Stimulated activated CD8-positive, alpha-beta memory T cell treated with anti-CD3 and anti-CD28 coated beads, Interleukin-7, amount 100 ng/mL, for 4 hours (primary cell): ENCODE measurements at places on chromosomes 13 and 19.
A peak's percentile ranks its signal among the peaks of the same experiment; 100 is the strongest.

- DNase-seq, result no peak
Observed at GRCh38 chr19:30376272-30376671, 4.1 kb downstream of the ZNF536 start.

DNA sequence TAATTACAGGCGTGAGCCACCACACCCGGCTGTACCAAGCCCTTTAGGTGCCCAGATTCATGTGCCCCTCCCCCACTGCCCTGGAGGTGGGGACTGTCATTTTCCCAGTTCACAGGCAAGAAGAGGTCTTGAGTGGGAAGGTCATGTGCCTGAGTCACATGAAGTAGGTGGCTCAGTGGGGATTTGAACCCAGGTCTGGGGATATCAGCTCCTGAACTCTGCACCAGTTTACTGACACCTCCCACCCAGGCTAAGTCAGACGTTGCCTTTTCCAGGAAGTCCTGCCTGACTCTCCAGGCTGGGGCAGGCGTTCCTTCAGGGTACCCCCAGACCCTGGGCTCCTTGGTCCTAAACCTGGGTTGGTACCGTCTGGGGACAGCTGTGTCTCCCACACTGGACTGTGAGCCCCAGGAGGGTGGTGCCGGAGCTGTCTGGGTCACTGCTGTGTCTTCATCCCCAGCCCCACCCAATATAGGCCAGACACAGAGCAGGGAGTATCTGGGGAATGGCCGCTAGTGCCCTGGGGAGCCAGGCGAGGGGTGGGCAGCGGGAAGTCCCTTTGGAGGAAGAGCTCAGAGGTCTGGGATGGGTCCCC is 8.6 kb downstream of the VASP start:
- DNase-seq, result peak; percentile 30

DNA sequence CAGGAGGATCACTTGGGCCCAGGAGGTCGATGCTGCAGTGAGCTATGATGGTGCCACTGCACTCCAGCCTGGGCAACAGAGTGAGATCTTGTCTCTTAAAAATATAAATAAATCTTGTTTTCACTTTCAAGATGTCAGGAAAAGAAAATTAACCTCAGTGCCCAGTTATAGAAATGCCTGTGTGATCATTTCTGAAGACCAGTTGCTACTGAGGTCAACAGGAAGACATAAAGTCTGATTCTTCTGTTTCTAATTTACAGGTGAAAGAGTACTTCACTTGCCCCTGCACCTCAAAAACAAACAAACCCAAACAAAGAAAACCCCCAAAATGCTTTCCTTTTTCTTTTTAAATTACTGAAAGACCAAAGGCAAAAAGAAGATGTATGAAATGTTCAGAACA is 174.3 kb upstream of the NBEA start:
- DNase-seq, result no peak

GRCh38 chr13:30337061-30337610 is 29.8 kb upstream of the KATNAL1 start:
- no peak for DNase-seq

GRCh38 chr19:495402-496111 is 729 bp upstream of the MADCAM1 start:
- DNase-seq, result no peak

DNA sequence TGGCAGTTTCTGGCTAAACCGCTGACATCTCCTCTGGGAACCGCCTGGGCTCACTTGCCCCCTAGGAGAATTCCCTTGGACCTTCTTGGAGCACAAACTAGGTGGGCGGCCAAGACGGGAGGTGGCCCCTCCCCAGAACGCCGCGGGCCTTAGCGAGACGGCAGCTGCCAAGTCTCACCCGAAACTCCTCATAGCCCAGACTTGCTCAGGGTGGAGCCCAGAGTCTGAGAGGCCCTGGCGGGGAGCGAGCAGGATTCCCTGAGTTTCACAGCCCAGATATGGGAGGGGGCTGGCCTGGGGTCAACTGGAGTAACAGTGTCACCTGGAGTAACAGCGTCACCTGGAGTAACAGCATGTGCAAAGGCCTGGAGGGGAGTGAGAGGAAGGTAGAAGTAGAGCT is 10.1 kb downstream of the TINCR start:
- no peak for DNase-seq

GRCh38 chr19:42378225-42379215 is 11.6 kb downstream of the CNFN start:
- DNase-seq, result no peak

DNA sequence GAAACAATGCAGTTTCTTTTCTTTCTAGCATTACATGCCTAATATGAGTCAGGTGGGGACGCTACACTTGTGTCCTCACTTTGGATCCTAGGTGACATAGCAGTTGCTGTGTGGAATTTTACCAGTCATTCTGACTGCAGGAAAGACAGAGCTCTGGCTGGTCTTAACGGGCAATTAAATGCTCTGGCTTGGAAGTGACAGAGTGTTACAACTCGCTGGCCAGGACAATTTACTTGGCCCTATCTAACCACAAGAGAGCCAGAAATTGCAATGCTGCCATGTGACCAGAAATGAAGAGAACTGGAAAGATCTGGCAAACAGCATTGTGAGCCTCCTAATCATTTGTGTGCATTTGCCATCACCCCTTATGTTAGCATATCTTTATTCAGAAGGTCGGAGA is 351.1 kb downstream of the DCT start:
- DNase-seq, result no peak

DNA sequence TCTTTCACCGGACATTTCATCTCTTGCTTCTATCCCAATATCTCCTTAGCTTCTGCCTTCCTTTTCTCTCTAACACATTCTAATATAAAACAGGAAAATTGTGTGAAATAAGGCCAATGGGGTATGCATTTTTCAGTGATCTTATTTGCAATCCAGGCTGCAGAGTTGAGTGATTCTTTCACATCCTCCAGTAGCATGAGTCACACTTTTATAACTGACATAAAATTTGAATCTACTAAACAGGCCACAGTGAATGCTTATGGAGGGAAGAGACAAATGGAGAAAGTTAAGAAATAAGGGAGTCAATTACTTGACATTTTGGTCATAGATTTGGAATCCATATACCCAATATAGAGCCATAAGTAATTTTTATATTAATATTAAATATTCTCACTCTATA is 1037.0 kb upstream of the SPRY2 start:
- no peak for DNase-seq

GRCh38 chr13:63206461-63206860 is 1790.8 kb upstream of the PCDH20 start:
- DNase-seq, result no peak

GRCh38 chr13:107276936-107277335 is 709.0 kb upstream of the ARGLU1 start:
- DNase-seq, result no peak

DNA sequence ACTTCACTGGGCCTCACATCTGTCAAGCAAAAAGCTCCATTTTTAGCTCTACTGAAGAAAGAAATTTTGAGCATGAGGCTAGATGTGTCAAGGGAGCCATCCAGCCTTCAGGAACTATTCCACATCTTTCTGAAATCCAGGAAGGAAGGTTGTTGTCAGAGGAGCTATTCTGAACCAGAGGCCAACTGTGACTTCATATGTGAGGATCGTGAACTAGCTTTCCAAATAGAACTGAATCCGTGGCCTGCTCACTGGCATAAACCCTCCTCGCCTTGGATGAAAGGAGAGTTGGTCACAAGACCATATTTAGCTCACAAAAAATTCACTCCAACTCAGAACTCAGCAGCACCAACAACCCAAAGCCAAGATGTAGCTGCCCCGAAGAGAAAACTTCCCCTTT is 195.8 kb downstream of the FOXO1 start:
- no peak for DNase-seq

DNA sequence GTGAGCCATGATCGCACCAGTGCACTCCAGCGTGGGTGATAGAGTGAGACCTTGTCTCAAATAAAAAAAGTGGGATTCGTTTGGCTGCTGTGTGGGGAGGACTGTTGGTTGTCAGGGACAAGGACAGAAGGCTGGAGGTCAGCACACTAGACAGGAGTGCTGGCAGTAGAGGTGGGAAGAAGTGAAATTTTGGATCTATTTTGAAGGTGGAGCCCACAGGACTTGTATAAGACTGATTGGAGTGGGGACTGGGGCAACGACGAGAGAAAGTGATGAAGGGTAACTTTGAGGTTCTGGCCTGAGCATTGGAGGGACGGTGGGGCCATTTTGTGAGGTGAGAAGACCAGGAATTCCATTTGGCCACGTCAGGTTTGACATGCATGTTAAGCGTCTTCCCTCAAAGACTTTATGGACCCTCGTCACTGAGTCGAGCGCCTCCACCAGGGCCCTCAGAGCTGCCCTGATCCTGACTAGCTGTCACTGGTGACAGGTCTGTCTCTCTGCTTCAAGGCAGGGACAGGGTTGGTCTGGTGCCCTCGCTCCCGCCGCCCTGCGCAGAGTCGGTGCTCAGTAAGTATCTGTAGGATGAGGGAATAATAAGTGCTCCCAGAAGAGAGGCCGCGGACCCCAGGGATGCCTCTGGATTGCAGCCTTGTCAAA is 673 bp downstream of the CTU1 start:
- DNase-seq, result no peak

GRCh38 chr19:55549500-55550320 is 4.4 kb upstream of the SBK3 start:
- DNase-seq, result no peak

DNA sequence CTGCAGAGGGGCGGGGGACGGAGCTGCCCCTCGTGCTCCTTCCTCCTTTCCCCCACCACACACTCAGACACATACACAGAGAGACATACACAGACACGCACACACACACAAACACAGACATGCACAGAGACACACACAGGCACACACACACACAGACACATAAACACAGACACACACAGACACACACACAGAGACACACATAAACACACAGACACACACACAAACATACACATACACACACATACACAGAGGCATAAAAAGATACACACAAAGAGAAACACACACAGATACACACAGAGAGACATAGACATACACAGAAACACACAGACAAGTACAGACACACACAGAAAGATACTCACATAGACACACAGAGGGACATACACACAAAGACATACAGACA is 136.0 kb downstream of the UQCRFS1 start:
- no peak for DNase-seq

DNA sequence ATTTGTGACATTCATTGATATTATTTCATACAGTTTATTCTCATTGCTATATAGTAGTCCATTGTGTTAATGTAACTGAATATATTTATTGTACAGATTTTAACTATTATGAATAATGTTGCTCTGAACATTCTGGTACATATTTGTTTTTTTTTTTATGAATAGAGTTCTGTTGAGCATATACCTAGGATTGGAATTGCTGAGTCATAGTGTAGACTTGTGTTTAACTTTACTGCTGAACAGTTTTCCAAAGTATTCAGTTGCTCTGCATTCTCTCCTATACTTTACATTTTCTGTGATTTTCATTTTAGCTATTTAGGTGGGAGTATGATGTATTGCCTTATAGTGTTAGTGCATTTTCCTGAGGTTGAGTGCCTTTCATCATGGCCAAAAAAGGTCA is 97.5 kb downstream of the MAB21L1 start:
- no peak for DNase-seq

DNA sequence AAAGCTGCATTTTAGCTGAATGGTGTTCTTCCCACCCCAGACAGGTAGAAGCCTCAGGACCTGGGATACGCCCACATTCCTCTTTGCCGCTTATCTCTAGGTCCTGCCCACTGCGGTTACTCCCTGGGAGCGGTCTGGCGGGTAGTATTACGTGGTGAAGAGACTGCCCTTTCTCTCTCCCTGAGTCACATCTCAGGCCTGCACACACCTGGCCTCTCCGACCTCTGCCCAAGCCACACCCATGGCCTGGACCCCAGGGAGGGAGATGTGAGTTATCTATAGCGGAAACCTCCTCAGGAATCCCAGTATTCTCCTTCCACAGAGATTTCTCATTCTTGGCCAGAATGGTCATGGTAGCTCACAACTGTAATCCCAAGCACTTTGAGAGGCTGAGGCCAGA is 17.3 kb downstream of the RHPN2 start:
- DNase-seq, result no peak

- no peak for DNase-seq
Observed at GRCh38 chr13:101866889-101867581, 414.6 kb downstream of the ITGBL1 start.

DNA sequence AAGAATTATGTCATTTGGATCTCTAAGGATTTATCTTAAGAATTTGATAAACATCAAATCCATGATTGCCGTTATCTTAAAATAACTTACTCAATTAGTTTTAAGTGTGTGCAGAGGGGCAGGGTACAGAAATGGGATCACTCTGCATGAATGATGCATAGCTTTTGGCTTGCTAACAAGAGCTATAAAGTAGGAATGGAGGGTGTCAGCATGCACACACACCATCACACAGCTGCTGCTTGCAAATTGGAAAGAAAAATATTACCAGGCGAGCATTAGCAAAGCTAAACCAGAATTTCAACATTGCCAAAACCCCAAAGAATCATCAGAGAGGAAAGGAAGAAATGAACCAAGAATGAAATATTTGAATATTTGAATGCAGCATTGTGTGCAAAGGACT is 580.6 kb downstream of the LMO7 start:
- DNase-seq, result no peak

GRCh38 chr19:47186446-47187334 is 44.3 kb downstream of the BBC3 start:
- peak; percentile 85 for DNase-seq

DNA sequence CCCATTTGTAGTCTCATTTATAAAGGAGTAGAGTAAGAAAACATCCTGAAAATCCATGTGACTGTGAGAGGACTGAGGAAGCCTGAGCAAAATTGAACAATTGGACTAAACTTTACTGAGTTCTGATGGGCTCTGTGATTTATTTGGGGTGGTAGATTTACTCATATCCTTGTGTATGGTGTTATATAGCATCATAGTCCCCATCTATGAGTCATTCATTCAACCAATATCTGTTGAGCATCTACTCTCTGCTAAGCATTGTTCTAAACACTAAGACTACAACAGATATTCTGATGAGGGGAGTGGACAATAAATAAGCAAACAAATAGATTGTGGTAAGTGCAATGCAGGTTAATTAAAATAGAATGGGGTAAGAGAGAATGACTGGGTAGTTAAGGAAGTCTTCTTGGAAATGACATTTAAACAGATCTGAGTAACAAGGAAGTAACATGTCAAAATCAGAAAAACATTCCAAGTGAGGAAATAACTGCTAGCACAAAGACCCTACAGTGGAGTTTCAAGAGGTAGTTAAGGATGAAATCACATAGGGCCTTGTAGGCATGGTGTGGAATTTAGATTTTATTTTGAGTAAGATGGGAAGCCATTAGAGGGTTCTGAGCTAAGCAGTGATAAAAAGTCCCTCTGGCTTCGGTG is 36.3 kb upstream of the MLNR start:
- DNase-seq, result no peak
